MM.1S (cell line): ENCODE measurements at places on chromosomes 7 and 10.

DNA sequence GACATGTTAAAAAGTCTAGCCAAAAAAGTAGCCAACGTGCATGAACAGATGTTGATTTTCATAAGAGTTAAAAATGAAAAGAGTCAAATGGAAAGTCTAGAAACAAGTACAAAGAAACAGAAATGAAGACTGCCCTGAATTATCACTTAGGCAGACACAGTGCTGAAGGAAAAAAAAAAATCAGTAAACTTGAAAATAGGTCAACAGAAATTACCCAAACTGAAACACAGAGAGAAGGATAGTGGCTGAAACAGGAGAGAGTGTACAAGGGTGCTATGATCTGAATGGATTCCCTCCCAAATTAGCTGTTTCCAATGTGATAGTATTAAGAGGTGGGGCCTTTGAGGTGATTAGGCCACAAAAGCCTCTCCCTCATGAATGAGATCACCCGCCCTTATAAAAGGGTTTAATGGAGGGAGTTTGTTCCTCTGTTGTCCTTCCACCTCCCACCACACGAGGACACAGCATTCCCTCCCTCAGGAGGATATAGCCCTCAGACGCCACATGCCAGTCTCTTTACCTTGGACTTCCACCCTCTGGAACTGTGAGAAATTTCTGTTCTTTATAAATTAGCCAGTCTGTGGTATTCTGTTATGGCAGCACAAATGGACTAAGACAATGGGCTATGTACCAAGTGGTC lies 249.7 kb downstream of the AHR start:
- DNase-seq = no peak

GRCh38 chr7:151462306-151462779 lies 22.4 kb upstream of the CRYGN start:
- DNase-seq = no peak

DNA sequence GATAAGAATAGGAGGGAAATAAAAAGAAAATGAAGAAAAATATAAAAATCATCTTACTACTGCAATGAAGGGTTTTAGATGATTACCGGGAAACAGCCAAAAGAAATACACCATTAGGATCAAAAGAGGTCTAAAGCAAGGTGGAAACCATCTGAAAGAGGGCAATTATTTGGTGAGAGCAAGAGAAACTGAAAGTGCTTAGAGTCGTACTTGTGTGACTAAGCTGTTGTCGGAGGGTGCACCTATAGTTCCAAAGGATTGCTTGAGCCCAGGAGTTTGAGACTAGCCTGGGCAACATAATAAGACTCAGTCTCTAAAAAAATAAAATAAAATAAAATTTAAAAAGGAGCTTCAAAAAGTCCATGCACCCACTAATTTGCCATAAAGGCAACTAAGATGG lies 169.5 kb downstream of the DKK1 start:
- DNase-seq = peak; percentile 84

DNA sequence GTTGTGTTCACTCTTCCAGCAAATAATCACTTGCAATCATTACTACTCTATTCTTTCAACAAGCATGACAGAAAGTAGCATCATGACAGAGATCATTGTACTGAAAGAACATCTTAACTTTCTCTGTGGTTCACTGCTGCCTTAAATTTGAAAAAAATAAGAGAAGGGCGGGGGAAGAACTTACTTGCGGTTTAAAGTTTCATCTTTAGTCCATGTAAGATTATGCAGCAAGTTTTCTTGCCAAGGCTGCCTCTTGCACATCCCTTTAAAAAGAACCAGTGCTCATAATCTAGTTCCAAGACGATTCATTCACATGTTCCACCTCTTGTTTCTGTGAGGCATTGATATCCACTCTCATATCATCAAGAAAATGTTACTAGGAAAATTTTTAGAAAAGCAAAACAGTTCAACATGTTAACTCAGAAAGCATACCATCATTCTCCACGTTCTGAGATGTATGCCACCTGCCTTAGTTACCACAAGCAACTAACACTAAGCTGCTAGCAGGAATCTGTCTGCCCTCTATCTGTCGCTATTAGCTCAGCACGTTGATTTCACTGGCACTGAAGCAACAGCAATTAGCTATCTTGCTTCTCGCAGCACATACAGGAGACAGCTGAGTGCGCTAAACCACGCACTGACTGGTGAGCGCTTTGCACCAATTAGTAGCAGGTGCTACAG lies at the start of gene PCDH15:
TSS of gene PCDH15 (minus strand) at position 491 of the 681 bp plus-strand sequence. CDS start 136,969 bp downstream, outside the sequence.
- peak; percentile 88 for DNase-seq

DNA sequence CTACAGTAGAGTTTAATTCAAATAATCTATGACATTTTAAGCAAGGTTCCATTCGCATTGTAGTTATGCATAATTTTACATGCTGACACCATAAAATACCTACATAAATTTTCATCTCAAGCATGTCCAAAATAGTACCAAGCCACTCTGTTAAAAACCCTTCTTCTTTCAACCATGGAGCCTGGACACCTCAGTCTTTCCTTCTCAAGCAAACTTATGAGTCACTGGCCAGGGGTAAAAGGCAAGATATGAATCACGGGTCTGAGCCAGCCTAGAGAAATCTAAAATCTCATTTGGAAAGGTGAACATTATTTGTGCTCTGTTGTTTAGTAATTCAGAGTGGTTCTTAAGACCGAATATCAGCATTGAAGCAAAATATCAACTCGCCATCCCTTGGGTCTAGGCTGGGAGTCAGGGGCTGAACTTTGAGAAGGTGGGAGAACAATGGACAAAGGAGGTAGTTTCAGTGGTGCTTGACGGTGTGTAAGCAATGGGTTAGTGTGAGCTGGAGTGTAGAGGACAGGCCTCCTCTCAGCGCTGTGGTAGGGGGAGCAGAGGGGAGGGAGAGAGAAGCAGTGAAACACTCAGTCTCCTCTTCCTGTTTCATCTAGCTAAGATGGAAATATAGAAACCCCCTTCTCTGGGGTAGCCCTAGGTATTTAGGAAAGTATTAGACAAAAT lies 19.1 kb upstream of the GPAM start:
- DNase-seq = no peak

- peak; percentile 85 for DNase-seq
These were observed 225.5 kb downstream of the DOCK4 start for GRCh38 chr7:111980725-111981124.
